H1 (cell line): ENCODE measurements at places on chromosomes 5 and 9.

- no peak overlapping the region for H3K27ac ChIP-seq
- peaks cover 14% of the 10 kb centered on the region for H3K36me3 ChIP-seq
- H3K27me3 ChIP-seq: no peaks in the 10 kb centered on the region
- peak; percentile 44 for DNase-seq
- H3K4me1 ChIP-seq: no peaks in the 10 kb centered on the region
- no peak overlapping the region for H3K4me3 ChIP-seq
These were observed 27.0 kb downstream of the TCF7 start for GRCh38 chr5:134141331-134142050.

- no peaks in the 10 kb centered on the region for H3K4me1 ChIP-seq
- no peak overlapping the region for H3K27ac ChIP-seq
- no peak overlapping the region for H3K4me3 ChIP-seq
These were observed 170.0 kb upstream of the DAPK1 start for GRCh38 chr9:87327575-87328125.

DNA sequence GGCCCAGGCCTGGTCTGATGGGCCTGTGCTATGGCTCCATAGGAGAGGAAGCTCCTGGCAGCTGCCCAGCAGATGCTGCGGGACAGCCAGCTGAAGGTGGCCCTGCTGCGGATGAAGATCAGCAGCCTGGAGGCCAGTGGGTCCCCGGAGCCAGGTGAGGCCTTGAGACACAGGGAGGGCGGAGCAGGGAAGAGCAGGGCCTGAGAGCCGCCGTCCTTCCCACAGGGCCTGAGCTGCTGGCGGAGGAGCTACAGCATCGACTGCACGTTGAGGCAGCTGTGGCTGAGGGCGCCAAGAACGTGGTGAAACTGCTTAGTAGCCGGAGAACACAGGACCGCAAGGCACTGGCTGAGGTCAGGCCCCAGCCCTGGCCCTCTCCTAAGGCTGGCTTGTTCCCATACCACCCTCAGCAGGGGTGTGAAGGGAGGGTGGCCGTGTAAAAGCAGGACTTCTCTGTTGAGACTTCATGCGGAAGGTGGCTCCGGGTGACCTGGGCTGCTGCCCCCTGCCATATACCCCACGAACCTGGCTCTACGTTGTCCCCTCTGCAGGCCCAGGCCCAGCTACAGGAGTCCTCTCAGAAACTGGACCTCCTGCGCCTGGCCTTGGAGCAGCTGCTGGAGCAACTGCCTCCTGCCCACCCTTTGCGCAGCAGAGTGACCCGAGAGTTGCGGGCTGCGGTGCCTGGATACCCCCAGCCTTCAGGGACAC, 4.5 kb downstream of the PKN3 start:
- no peaks in the 10 kb centered on the region; the same call in 1 of the 2 replicates for H3K36me3 ChIP-seq
- no peak overlapping the region for H3K4me3 ChIP-seq
- no peaks in the 10 kb centered on the region for H3K4me1 ChIP-seq
- no peak overlapping the region for H3K27ac ChIP-seq
- no peaks in the 10 kb centered on the region for H3K27me3 ChIP-seq
- DNase-seq: no peak

GRCh38 chr5:135986891-135987401, 32.2 kb upstream of the LECT2 start:
- H3K4me3 ChIP-seq: no peak overlapping the region
- no peak overlapping the region for H3K27ac ChIP-seq
- no peak for DNase-seq
- no peaks in the 10 kb centered on the region for H3K4me1 ChIP-seq
- no peaks in the 10 kb centered on the region for H3K27me3 ChIP-seq

DNA sequence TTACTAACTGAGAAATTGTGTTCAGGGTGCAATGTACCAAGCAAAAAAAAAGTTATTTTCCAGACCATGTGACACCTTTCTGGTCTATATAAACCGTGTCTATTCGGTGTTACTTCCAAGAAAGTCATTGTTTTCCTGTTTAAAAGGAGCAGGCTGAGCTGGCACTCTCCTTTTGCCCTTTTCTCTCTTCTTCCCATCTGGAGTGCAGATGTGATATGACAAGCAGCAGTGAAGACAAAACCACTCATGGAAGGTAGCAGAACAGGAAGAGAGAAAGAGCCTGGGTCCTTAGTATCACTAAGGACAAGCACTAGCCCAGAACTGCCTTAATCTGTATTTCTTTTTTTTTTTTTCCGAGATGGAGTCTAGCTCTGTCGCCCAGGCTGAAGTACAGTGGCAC, 25.6 kb downstream of the LYRM7 start:
- no peak overlapping the region for H3K4me3 ChIP-seq
- no peaks in the 10 kb centered on the region for H3K4me1 ChIP-seq
- H3K27me3 ChIP-seq: no peaks in the 10 kb centered on the region
- H3K27ac ChIP-seq: no peak overlapping the region
- H3K36me3 ChIP-seq: no peaks in the 10 kb centered on the region
- DNase-seq: no peak

DNA sequence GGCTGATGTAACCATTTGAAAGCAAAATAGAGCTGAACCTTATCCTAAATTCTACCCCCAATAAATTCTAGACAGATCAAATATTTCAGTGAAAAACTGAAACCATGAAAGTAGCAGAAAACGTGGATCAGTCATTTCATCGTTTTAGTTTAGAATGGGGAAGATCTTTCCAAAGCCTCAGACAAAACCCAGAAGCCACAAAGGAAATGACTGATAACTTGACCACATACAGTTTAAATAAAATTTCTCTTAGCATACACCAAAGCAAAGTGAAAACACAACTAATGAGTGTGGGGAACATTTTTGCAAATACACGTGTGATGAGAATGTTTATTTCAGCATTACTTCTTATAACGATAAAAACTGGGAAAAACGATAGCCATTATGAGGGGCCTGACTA, 284.8 kb downstream of the ADGRV1 start:
- no peak for DNase-seq
- H3K36me3 ChIP-seq: peaks cover 13% of the 10 kb centered on the region
- H3K27ac ChIP-seq: no peak overlapping the region
- H3K4me1 ChIP-seq: no peaks in the 10 kb centered on the region
- H3K27me3 ChIP-seq: no peaks in the 10 kb centered on the region

GRCh38 chr5:103283120-103283519, 24.6 kb downstream of the MACIR start:
- no peak overlapping the region for H3K4me3 ChIP-seq
- no peak overlapping the region for H3K27ac ChIP-seq
- DNase-seq: no peak
- H3K27me3 ChIP-seq: no peaks in the 10 kb centered on the region
- no peaks in the 10 kb centered on the region; the same call in 1 of the 2 replicates for H3K36me3 ChIP-seq

- no peak overlapping the region for H3K4me3 ChIP-seq
- H3K4me1 ChIP-seq: peaks cover 21% of the 10 kb centered on the region
- DNase-seq: no peak
- no peak overlapping the region for H3K27ac ChIP-seq
- H3K36me3 ChIP-seq: no peaks in the 10 kb centered on the region
These were observed 52.5 kb upstream of the CDKN2AIPNL start for GRCh38 chr5:134463991-134464760.

GRCh38 chr5:58717303-58718007, 134.6 kb downstream of the RAB3C start:
- no peaks in the 10 kb centered on the region for H3K27me3 ChIP-seq
- no peak overlapping the region for H3K27ac ChIP-seq
- peak; percentile 17 for DNase-seq
- no peaks in the 10 kb centered on the region for H3K36me3 ChIP-seq
- peak overlapping the region; percentile 7; the same call in 1 of the 2 replicates for H3K4me3 ChIP-seq
